ENCODE measurements at places on chromosomes 12 and 14. TPM values are rescaled to one million over a fixed set of nuclear protein-coding genes. Genes with fewer than 3 reads are reported as not detected.

The LRRC43 gene
- total RNA-seq = not detected

The SERPINA10 gene
- not detected for total RNA-seq

The RNU4-1 gene
- total RNA-seq = not detected

The AHSA1 gene
- total RNA-seq = 280 TPM

The SDSL gene
- total RNA-seq = 24.3 TPM

The PNN gene
- 43.4 TPM for total RNA-seq

The KIAA0586 gene
- total RNA-seq = 9.2 TPM

The FOXG1 gene
- 0.10 TPM for total RNA-seq

The KCNH3 gene
- total RNA-seq = 1.2 TPM

The CATSPERB gene
- not detected for total RNA-seq

The RERG gene
- total RNA-seq = 0.20 TPM

The MIPOL1 gene
- total RNA-seq = 3.4 TPM

Measured in A549 treated with GW870086 at 1 μM for 4 hours (cell line).